ENCODE measurements at places on chromosomes 12 and 14.

- no peak for DNase-seq
These were observed 28.2 kb downstream of the TRAF3 start for GRCh38 chr14:102805371-102805891.

- DNase-seq: no peak
These were observed 1.5 kb upstream of the FZD10 start for GRCh38 chr12:130160711-130161231.

- DNase-seq: peak; percentile 39
These were observed 74.2 kb upstream of the NAP1L1 start for GRCh38 chr12:76158518-76159321.

- DNase-seq: peak; percentile 37
These were observed 7.2 kb downstream of the MGP start for GRCh38 chr12:14878488-14878887.

DNA sequence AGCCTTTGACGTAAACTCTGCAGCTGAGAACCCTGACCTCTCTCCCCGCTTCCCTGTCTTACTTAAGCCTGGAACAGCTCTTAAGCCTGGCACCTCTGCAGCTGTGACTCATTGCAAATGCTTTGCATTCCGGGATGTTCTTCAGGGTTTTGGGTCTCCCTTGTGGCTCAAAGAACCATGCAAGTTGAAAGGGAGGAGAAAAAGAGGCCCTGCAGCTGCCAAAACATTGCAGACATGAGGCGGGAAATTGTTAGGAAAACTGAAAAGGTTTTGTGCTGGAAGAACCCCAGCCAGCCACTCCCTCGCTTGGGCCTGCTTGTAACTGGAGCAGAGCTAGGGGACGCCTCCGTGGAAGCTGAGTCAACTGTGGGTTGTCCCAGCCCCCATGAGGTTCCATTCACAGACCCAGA lies 60.2 kb upstream of the FERMT2 start:
- no peak for DNase-seq

GRCh38 chr14:104936361-104937155 lies 11.9 kb downstream of the PLD4 start:
- no peak for DNase-seq

DNA sequence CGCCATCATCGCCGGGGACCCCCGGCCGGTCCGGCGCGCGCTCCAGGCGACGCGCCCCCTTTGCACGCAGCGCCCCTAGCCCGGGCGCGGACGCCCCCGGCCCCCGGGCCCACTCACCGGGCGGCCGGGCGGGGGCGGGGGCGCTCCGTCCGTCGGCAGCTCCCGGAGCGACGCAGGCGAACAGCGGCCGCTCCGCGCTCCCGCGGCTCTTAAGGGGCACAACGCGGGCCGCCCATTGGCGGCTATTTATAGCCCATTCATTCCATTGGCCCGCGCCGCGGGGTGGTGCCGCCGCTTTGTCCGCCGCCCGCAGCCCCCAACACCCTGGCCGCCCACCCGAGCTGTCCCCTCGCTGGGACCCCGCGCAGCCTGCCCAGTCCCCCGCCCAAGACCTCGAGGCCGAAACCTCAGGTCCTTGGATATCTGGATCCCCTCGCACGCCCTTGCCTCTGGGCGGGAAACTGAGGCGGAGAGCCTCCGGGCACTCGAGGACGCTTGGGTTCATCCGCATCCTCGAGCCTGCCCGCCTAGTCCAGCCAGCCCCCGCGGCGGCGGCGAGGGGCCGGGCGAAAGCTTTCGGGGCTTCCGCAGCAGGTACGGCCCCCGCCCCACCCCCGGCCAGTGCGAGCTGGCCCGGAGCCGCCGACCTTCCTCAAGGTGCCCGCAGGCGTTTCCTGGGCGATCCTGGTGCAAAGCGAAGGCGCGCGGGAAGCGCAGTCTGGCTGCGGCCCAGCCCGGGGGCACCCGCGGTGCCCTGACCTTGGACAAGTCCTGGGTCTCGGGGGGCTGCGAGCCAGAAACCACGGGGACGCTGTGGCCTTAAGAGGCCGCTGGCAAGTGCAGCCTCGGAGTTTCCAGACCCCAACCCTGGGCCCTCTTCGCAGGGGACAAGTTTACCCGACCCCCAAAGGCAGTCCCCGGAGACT lies at the start of gene CKB:
Gene CKB (minus strand): TSS at position 182 of the 926 bp plus-strand sequence. CDS start 337 bp downstream, outside the sequence.
- DNase-seq: peak; percentile 96

DNA sequence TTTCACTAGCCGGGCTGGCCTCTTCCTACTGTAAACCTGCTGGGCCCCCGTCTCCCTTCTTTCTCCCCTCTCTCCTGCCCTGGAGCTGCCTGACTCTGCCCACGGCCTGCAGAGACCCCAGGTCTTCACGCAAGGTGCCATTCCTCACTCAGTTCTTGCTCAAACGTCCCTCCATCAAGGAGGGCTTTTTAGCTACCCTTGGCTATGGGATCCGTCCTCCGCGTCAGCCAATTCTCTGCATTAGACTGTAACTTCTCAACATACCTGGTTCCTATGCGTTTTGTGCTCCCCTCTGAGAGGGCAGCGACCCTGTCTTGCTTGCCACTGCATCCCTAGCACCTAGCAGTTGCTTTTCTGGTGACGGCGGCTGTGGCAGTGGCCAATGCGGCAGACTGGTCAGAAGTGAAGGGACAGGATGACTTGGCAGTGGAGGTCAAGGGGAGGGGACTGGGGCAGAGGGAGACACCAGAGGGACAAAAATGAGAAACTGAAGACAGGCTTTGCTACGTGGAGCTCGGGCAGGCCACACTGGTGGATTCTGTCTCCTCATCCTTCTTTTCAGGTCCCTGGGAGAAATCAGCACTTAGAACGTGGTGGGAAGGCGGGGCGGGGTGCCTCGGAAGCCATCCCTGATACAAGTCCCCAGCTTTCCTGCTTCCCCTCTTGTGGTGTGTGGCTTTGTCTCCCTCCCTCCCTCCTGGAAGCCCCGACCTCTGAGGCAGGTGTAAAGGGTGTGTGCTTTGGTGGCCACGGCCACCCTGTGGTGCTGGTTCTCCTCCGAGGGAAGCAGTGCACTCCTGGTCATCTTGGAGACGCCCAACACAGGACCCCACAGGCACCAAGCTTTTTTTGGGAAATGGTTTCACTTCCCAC lies 1.8 kb downstream of the B3GNT4 start:
- DNase-seq: peak; percentile 38

DNA sequence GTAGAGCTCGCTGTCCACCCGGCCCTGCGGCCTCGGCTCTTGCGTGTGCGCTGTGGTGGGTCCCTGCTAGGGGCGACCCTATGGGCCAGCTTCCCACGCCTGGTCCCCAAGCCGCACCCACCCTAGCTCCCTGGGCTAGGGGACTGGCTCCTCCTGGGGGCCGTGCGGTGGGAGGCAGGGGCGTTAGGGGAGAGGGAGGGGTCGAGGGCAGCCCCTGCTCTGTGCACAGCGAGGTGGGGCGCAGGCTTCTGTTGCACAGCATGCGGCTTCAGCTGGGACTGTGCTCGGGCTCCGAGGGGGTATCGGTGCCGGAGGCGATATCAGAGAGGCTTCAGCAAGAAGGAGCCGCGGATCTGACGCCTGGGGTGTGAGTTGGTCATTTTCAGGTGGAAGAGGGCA lies 86.1 kb downstream of the ALG10 start:
- no peak for DNase-seq

GRCh38 chr14:97592341-97592980 lies 795.3 kb downstream of the VRK1 start:
- DNase-seq: no peak

DNA sequence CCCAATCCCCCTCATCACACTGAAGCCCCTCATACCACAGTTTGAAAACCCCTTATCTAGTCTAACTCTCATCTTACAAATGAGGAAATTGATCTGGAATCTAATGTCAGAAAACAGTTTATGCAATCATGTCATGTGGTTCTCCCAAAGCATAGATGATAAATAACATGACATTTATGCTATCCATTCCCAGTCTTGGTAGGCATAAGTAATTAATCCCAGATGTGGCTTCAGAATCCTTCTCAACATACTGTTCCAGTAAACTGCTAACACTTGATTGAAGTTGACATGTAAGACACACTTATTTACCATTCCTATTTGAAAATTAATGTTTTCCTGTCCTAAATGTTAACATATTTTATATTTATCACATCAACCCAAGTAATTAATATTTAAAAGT lies 168.7 kb downstream of the GALC start:
- no peak for DNase-seq

GRCh38 chr14:100317912-100318808 lies 5.0 kb upstream of the SLC25A47 start:
- peak; percentile 85 for DNase-seq

DNA sequence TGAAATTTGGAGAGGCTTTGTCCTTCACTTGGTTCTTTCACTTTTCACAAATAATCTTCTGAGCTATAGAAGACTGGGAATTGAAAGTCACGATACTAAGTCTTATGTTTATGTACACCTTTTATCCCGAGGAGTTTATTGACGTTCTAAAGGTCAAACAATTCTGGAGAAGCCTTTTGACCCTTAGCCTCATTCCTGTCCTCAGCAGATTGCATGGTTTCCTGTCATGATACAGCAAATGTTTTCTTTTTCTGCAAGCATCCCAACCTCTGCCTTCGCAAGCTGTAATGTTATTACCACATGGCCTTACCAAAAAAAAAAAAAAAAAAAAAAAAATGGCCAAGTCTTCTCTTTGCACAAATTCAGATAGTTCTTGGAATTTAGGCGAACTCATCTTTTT lies 411.7 kb upstream of the FLRT2 start:
- no peak for DNase-seq

- no peak for DNase-seq
These were observed 184.7 kb upstream of the KITLG start for GRCh38 chr12:88764781-88765480.

GRCh38 chr12:117284140-117284539 lies 77.3 kb downstream of the NOS1 start:
- no peak for DNase-seq

DNA sequence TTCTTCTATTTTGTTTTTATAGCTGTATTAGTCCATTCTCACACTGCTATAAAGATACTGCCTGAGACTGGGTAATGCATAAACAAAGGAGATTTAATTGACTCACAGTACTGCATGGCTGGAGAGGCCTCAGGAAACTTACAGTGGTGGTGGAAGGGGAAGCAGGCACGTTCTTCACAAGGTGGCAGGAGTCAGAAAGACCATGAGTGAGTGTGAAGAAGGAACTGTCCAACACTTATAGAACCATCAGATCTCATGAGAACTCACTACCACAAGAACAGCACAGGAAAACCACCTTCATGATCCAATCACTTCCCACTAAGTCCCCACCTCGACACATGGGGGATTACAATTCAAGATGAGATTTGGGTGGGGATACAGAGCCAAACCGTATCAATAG lies 42.3 kb downstream of the ARMH4 start:
- no peak for DNase-seq

DNA sequence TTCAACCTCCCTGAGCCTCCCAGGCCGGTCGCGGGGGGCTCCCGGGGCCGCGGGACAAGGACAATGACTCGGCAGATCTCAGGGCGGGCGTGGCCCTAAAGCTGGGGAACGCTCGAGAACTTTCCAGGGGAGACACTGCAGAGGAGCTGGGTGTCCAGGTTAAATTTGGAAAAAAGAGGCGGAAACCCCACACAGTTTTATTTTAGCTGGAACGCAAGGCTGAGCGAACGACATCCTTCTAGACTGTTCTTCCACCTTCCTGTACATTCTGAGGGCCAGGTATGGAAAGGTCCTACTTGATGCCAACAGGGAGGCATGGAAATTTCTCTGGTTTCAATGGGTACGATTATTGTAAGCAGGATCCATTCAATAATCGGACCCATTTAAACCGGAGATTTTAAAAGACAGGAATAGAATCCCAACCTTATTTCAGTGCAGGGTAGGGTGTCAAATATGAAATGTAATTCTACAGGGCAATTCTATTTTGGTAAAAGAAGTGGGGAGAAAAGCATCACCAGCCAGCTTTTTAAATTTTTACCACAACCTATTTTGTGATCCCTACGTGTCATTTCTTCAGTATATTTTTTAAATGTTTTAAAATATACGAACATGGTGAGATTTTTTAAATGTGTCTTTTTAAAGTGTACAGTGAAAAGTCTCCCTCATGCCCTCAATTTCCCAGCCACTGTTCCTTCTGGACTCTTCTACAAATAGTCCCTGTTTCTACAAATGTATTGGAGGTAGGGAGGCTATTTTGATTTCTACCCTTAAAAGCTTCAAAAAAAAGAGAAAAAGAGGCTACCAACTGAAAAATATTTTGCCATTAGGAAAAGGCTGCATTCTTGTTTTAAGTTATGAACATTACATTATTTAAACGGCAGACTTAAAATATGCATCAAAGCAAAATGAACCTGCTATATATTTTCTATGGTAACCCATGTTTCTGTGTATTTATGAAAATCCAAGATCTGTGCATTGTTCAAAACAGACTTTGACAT lies 1.1 kb upstream of the UBC start:
- no peak for DNase-seq

GRCh38 chr12:12898911-12899511 lies 7.6 kb downstream of the GPRC5A start:
- no peak for DNase-seq

All from D341Med (cell line).